ENCODE measurements at places on chromosomes 3 and 15.

DNA sequence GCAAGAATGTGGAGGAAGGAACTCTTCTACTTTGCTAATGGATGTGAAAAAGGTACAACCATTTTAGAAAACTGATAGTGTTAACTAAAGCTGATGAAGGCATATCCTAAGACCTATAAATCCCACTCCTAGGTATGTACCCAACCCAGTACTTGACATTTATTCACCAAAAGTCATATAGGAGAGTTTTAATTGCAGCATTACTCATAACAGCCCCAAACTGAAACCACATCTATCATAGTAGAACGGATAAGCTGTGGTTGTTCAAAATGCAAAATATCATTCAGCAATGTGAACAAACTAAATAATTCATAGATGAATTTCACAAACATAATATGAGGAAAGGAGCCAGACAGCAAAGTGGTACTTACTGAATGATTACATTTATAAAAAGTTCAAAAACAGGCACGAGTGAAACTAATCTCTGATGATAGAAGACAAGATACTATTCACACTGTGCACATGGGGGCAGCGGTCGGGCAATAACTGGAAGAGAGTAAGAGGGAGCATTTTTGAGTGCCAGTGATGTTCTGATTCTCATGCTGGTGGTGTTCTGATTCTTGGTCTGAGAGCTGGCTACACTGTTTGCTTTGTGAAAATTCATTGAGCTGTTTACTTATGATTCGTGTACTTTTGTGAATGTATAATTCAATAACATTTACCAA, 34.3 kb downstream of the GOLIM4 start:
- DNase-seq: no peak

- DNase-seq: no peak
Measured at GRCh38 chr3:54932606-54933005, 4.7 kb upstream of the LRTM1 start.

DNA sequence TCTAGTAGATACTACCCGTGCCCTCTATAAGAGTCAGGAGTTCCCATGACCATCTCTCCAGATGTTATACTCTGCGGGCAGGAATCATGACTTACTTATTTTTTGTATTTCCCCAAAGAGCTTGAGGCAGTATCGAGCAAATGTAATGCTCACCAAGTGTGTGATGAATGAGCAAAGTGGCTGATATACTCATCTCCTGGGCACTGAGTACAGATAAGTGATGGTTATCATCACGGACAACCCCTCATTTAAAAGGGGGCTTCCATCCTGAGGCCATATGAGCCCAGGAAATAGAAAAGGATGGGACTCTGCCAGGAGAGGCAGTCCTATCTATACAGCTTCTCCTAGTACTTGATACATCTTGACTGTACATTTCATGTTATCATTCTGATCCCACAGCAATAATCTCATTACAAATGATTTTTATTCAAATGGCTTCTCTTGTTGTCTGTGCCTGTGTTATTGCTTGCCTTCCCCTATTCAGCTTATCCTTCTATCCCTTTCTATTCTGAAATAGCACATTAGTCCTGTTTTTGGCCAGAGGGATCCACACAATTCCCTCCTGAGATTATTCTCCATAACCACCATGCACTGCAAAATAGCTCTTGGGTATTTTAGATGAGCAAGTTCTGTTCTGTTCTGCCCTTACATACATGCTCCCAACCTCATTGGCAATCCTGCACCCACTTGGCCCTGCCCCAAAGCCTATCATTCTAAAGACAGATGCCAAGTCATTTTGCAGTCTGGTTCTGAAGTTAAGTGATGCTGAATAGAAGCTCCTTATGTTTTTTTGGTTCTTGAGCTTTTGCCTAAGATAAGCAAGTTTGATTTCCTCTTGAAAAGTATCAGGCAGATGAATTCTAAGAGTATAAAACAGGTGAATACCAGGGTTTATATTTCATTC, 48.0 kb upstream of the MRPL3 start:
- no peak for DNase-seq

- DNase-seq: no peak
Measured at GRCh38 chr3:132983143-132983770, 54.9 kb upstream of the TMEM108 start.

DNA sequence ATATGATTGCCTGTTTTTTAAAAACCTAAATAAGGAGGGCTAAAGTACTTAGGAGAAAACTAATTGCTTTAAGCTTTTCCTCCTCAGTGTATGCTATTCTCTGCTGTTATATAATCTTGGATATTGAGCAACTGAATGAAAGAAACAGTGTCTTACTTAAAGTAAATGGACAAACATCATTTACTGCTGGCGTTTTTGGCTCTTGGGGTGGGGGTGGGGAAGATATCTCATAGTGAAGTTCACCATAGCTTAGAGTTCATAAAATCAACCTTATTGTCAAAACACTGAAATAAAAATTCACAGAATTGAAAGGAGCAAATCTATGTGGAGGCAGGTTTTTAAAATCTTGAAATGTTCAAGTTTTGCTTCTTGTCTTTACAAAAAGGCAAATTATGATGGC, 256.4 kb upstream of the SOX2 start:
- no peak for DNase-seq

GRCh38 chr3:45537616-45537969, 57.0 kb upstream of the LIMD1 start:
- DNase-seq: no peak

- DNase-seq: no peak
Measured at GRCh38 chr3:45491344-45491743, 103.0 kb downstream of the LARS2 start.

DNA sequence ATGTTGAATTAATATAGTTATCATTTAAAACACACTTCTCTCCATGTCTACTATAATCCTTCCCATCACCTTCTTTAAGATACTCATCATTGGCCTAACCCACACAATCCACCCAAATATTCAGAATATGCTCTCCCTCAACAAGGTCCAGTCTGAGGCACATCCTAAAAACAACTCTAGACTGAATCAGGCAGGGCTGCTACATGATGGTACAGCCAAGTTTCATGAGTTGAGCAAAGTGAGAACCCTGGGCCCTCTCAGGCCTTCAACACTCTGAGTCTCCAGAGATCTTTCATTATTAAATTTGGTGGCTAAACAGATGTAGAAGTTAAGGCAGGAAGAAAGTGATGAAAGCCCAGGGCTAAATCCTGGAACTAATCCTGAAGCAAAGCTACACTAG, 16.2 kb downstream of the ZNF148 start:
- no peak for DNase-seq

GRCh38 chr15:70132139-70132538, 34.4 kb upstream of the TLE3 start:
- DNase-seq: no peak

GRCh38 chr15:63236272-63236671, 41.1 kb upstream of the APH1B start:
- no peak for DNase-seq

GRCh38 chr3:156395961-156396710, 158.8 kb downstream of the SSR3 start:
- no peak for DNase-seq

DNA sequence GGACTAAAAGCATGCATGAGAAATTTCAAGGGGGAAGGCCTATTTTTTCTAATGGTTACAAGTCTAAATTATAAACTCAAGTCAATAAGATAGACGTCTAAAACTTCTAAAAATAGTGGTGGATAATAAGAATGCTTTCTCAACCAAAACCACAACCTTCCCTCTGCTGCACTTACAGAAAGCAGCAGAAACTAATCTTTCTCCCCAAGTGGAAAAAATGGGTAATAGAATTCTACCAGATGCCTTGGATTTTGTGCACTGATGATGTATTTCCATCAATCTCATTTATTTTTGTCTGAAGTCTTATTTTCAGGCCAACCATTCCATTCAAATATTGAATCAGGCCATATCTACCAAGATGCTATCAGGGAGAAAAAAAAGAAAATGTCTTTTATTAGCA, 344.7 kb downstream of the NEK10 start:
- no peak for DNase-seq

DNA sequence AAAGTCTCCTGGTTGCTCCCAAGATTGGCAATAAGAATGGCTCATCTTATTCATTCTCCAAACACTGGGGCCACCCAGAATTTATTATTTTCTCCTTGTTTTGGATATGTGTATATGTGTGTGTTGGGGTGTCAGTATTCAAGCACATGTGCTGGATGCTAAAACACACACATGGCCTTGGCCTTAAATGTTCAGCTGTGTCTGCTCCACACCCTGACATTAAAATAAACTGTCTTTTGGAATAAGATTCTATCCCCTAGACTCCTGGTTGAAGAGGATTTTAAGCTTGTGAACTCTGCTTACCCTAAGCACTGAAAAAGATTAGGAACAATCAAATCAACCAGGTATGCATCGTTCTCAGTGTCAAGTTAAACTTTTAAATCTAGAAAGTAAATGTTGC, 382.9 kb upstream of the MCTP2 start:
- no peak for DNase-seq

- no peak for DNase-seq
Measured at GRCh38 chr15:81882504-81882903, 163.3 kb downstream of the MEX3B start.

DNA sequence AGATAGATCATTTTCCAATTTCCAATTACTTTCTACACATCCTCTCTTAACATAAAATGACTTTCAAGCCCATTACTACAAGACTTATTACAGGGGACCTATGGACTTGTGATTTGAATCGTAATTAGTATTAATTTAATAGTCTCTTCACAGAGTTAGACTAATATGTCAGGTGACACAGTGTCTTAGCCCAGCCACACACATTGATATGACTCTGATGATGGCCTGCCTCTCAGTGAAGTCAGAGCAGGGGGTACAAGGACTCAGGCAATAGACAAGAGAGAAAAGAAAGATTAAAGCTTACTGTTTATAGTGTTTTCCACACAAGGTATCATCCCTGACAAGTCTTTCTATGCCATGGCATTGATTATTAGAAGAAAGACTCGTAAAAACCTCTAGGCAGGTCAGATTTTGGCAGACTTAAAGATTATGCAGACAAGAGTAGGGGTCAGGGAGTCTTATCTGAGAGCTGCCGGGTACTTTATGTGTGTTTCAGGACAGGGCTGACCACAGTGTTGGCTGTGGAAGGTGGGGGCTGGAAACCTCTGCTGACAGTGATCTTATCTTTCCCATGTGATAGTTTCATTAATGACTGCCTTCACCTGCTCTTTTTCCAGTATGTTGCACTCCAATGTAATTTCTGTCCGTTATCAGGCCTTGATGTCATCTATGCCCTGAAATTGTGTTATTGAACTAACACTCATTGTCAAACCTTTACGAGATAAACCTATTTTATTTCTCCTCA, 50.1 kb downstream of the B3GALNT1 start:
- no peak for DNase-seq

GRCh38 chr3:60935709-60936108, 315.5 kb downstream of the FHIT start:
- DNase-seq: no peak

- DNase-seq: no peak
Measured at GRCh38 chr3:31546725-31547124, 14.0 kb downstream of the STT3B start.

- DNase-seq: no peak
Measured at GRCh38 chr3:133136114-133137041, 98.2 kb downstream of the TMEM108 start.

- no peak for DNase-seq
Measured at GRCh38 chr3:119550192-119550910, 9.1 kb downstream of the CD80 start.

GRCh38 chr3:124935264-124935663, 713 bp upstream of the MUC13 start:
- no peak for DNase-seq

DNA sequence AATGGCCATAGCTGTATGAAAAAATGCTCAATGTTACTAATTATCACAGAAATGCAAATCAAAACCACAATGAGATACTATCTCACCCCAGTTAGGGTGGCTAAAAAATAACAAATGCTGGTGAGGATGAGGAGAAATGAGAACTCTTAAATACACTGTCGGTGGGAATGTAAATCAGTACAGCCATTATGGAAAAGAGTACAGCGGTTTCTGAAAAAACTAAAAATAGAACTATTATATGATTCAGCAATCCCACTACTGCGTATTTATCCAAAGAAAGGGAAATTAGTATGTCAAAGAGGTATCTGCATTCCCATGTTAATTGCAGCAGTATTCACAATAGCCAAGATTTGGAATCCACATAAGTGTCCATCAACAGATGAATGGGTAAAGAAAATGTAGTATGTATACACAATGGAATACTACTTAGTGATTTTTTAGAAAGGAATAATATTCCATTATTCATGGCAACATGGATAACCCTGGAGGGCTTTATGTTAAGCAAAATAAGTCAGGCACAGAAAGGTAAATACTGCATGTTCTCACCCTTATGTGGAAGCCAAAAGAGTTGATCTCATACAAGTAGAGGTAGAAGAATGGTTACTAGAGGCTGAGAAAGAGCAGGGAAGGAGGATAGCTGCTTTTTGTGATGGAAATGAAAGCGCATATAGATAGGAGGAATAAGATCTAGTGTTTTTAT, 35.0 kb downstream of the SERP1 start:
- DNase-seq: no peak

- DNase-seq: no peak
Measured at GRCh38 chr3:113329757-113330156, 111.5 kb downstream of the CFAP44 start.

GRCh38 chr15:56222302-56222701, 21.4 kb downstream of the RFX7 start:
- no peak for DNase-seq

- DNase-seq: no peak
Measured at GRCh38 chr3:16207031-16207430, 32.6 kb downstream of the GALNT15 start.

- no peak for DNase-seq
Measured at GRCh38 chr3:147141516-147142288, 264.6 kb downstream of the ZIC4 start.

DNA sequence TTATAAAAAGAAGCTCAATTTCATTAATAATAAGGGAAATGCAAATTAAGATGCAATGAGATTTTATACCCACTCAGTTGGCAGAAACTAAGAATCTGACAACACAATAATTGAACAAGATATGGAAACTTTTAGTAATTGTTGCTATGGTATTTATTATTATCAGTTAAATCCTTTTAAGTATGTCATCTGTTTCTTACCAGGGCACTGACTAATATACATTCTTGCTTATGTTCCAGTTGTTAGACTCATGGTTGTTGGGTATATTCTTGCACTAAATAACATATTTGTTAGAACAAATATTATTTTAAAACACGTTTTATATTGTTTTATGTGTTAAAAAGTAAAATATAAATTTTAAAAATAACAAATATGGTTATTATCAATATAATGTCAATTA, 690.3 kb downstream of the MECOM start:
- DNase-seq: no peak

GRCh38 chr3:146504498-146505197, 35.3 kb upstream of the PLSCR2 start:
- DNase-seq: no peak

DNA sequence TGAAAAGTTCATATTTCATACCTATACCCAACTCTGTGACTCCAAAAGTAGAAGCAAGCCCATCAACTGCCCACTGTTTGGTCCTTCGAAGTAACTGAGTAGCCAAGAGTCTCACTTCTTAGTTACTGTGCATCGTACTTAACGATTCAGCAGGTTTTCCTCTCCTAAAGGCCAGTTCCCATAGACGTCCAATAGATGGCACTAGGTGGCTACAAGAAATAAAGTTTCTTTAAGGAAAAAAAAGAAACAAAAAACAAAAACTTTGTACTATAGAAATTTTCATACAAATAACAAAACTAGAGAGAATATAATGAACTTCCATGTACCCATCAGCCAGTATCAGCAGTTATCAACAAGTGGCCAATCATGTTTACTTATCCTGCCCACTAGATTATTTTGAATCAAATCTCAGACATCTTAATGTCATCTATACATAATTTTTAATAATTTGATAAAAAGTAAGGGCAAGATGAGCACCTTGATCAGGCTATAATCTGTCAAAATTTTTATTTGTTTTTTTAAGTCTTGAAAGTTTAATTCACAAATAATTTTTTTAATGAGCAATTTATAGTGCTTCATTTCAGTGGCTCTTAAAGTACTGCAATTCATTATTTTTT, 63.8 kb upstream of the ACP3 start:
- DNase-seq: no peak
